Tongue (tissue), 3 donors: ENCODE measurements at places on chromosomes 7 and 10.

- no peak for DNase-seq
Measured at GRCh38 chr7:48718731-48719378, 205.5 kb upstream of the CDC14C start.

DNA sequence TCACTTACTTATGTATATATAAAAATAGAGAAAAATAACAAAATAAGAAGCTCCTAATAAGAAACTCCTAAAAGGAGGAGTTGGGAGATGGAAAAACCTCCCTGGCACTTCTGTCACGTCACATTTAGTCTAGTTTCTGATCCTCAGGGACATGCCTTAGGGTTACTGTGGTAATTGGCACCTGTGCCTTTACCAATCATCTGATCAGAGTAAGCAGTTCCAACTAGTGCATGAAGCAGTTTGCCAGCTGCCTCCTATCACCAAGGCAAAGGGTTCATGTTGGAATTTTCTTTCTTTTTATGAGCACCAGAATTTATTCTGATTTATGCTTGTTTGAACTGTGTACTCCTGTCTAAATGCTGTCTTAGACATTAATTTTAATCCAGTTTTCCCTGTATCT, 49.9 kb downstream of the ARL4A start:
- no peak for DNase-seq

DNA sequence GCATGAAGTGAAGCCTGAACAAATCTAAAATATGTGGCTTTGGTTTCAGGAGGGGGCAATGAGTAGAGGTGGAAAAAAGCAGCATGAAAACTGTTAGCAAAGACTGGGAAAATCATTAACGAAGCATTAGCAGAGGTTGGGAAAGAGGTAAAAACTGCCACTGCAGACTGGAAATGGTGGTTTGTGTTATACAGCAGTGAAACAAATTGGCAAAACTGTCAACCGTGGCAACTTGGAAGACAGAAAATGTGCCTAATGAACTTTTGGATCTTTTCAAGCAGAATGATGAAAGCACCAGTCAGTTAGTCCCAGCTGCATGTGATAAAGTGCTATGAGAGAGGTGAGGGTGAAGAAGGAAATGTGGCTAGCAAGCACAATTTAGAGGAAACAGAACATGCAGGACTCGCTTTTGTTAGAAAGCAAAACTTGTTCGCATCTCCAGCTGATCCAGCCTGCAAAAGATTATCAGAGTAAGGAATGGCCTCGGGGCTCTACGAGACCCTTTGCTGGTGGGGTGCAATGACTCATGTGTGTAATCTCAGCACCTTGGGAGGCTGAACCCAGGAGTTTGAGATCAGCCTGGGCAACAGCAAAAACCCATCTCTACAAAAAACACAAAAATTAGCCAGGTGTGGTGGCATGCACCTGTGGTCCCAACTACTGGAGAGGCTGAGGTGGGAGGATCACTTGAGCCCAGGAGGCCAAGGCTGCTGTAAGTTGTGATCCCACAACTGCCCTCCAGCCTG, 45.7 kb downstream of the SKIDA1 start:
- DNase-seq = no peak

DNA sequence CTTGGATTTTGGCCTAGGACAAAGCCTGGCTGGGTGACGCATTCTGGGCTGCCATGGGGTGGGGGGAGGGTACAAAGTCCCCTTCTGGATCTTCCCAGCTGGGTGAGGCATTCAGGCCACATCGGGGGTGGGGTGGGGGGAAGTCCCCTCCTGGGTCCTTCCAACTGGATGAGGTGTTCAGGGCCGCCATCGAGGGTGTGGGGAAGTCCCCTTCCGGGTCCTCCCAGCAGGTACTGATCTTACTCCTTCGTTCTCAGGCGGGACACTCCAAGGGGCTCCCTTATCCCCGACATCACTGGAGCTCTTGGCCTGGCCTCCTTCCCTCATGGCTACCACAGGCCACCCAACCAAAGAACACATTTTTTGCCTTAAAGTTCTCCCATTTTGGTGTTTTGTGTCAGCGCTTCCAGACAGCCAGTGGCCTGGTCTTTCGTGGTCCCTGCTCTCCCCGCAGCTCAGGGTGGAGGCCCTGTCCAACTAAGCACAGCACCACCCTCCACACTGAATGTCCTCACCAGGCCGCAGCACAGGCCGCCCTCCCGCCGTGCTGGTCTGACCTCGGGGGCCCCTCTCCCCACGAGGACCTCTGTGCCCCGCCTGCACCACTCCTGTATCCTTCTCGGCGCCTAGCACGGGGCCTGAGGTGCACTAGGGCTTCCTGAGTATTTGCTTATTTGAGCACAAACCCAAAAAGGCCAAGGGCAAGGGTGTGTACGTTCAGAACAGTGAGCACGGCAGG, 38.5 kb downstream of the EN2 start:
- DNase-seq = no peak

GRCh38 chr10:59243611-59244195, 67.3 kb downstream of the PHYHIPL start:
- no peak for DNase-seq

DNA sequence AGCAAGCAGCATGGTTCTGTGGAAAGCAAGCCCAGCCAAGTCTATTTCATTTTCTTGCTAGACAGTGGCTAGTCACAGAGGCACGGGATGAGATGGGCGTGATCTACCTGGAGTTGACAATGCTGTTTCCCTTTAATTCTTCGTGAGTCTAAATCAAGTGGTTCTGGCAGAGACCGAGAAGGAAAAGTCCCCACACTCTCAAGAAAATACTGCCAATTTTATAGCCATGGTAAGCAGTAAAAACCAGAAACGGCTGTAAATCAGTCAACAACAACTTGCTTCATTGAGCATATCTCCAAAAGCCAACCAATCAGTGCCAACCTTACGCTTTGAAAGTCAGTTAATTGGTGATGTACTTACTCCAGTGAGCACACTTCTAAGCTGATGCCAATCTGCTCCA, 223.4 kb downstream of the SEC23IP start:
- DNase-seq = no peak

DNA sequence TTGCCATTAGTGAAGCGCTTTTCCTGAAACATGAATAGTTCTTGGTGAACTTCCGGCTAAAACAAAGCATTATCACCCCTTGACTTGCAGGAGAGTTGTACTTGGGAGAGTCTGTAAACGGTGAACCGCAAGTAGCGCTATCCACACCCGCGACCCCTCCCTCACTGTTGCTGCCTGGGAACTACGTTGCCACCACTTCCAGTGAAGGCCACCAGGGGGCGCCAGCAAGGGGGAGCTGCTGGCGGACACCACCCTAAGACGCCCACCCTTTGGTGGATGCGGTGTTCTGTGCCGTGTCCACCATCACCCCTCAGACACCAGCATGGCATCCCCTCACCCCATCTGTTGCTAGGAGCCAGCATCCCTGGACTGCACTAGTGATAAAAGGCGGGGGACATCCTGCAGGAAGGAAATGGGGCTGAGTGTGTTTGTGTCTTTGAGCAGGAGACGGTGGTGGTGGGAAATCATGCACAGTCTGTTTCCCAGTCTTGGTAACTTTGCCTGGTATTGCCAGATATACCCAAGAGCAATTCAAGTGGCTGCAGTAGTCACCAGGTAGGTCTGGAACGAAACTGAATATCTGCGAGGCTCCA, 298.2 kb downstream of the FRMD4A start:
- no peak for DNase-seq

DNA sequence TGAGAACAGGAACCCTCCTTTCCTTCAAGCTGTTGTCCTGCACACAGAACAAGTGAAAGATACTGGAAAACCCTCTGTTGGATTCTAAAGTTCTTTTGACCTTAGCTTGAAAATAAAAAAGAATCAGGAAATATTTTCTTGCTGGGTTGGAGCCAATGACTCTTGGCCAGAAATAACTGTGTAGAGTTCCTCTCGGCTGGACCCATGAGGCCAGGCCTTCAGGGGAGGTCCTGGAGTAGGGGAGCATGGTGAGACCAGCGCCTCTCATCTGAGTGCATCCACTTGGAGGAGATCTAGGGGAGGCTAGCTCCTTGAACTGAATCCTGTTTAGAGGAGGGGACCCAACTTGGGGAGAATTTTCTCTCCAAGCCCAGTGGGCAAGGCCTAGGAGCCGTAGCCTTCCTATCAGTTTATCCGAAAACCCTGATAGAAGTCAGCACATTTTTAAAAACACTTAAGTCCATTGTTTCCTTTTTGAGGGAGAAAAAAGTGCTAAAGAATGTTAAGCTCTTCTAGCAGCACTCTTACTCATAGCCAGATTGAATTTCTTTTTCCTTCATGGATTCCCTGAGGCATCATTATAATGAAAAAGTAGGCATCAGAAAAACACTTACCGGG, 635.7 kb upstream of the ANKRD30A start:
- peak; percentile 61 for DNase-seq

- no peak for DNase-seq
Measured at GRCh38 chr7:5700391-5700985, 81.0 kb downstream of the RNF216 start.

DNA sequence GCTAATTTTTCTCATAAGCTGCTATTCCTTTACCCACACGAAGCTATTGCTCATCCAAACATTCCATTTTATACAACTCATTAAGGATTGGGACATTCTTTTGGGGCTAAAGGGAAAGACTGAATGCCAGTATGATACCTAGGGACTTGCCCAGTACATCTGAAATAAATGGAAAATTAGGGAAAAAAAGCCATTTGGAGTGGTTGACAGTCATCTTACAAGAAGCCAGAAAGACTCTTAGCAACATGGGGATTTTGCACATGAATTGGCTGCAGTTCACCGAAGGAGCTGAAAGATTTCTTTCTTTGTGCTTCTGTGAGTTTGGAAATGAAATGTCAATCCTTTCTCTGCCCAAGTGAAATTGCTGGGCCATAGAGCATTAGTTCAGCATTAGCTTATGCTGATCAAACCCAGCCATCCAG, 43.3 kb upstream of the MTURN start:
- DNase-seq = peak; percentile 3

- DNase-seq = peak; percentile 27
Measured at GRCh38 chr7:116216956-116217571, 6.7 kb downstream of the TES start.

DNA sequence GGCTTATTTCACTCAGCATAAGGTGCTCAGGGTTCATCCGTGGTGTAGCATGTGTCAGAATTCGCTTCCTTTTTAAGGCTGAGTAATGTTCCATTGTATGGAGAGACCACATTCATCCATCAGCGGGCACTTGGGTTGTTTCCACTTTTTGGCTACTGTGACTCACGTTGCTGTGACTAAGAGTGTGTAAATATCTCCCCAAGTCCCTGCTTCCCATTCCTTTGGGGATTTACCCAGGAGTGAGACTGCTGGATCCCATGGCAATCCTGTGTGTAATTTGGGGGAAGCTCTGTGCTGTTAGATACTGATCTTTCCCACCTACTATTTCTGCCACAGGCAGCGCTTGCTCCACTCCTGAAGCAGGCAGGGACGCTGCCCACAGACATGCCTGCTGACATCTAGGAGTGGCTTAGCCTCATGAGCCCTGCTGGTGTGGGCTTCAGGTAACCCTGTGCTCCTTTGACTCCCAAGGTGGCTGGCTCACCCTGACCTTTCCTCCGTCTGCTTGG, 346.0 kb downstream of the FRMD4A start:
- DNase-seq = no peak

- DNase-seq = no peak
Measured at GRCh38 chr10:132061030-132061429, 4.7 kb upstream of the JAKMIP3 start.

GRCh38 chr7:64882341-64883112, 20.5 kb upstream of the ZNF273 start:
- peak; percentile 75 for DNase-seq

DNA sequence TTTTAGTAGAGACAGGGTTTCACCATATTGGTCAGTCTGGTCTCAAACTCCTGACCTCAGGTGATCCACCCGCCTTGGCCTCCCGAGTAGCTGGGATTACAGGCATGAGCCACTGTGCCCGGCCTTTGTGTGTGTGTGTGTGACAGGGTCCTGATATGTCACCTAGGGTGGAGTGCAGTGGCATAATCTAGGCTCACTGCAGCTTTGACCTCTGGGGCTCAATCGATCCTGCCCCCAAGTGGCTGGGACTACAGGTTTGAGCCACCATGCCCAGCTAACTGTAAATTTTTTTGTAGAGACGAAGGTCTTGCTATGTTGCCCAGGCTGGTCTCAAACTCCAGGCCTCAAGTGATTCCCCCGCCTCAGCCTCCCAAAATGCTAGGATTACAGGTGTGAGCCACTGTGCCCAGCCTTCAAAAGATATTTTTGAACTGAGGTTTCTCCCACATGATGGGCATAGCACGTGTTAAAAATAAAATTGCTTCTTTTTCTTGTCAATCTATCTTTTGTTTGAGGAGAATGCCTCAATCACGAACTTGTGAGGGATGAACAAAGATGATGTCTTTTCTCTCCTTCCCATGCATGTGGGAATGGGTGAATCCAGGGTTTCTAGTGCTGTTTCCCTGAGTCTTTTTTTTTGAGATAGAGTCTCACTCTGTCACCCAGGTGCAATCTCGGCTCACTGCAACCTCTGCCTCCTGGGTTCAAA, 30.8 kb upstream of the PSAP start:
- DNase-seq = no peak

GRCh38 chr7:142376356-142376997, 118.6 kb upstream of the PRSS58 start:
- DNase-seq = no peak

DNA sequence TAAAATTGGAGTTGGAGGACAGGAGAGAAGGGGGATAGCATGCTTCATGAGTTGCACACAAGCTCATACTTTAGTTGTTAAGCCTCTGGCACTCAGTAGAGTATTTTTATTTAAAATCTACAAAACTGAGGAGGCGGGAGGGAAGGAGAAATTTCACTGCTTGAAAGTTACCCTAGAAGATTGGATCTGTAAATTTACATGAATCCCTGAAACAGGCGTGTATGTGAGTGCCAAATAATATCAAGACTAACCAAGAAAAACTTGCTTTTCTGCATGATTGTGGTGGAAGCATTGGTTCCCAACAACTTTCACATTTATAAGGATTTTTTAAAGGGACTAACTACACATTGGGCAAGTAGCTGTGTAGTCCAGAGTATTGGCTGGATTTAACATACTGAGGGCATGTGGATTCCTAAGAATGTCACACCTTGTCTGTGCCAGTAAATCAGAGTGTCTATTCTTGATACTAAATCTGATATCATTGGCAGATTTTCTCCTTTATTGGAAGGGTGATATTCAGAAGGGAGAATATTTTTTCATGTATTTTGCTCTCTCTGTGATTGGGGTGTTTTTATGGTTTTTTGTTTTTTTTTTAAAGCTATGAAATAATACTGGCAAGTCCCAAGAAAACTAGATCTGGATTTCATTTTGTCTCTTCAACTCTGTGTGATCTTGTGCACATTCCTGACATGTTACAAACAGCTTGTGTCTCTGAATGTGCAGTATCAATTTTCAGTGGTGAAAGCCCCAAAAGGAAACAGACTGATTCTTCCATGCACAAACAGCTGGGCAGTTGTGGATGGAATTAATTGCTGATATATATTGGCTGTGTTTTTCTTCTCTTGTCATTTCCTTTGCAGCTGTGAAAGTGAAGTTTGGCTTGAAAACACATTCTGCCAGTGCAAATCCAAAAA, 67.2 kb downstream of the ADD3 start:
- peak; percentile 92 for DNase-seq

DNA sequence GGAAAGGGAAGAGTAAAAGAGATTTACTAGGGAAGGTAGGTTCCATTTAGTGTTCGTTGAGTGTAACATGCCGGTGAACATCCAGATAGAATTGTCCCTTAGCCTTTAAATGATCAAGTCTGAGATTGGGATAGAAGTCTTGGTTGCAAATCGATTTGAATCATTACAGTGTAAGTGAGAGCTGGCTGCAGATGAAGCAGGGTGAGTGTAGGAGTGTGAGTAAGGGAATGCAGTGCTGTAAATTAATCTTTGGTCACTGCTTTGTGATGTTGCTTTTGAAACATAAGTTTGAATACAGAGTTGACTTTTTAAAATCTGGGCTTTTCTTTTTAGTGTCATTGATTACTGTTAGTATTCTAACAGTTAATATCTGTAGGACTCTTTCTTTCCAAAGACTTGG, 16.3 kb downstream of the TPST1 start:
- DNase-seq = no peak
